ENCODE measurements at places on chromosomes 3 and 15.

- no peak for DNase-seq
These were observed 77.2 kb upstream of the AGBL1 start for GRCh38 chr15:86002444-86002843.

GRCh38 chr15:86316726-86317383 is 237.2 kb downstream of the AGBL1 start:
- no peak for DNase-seq

GRCh38 chr3:124597273-124597672 is 133.0 kb upstream of the UMPS start:
- no peak for DNase-seq

DNA sequence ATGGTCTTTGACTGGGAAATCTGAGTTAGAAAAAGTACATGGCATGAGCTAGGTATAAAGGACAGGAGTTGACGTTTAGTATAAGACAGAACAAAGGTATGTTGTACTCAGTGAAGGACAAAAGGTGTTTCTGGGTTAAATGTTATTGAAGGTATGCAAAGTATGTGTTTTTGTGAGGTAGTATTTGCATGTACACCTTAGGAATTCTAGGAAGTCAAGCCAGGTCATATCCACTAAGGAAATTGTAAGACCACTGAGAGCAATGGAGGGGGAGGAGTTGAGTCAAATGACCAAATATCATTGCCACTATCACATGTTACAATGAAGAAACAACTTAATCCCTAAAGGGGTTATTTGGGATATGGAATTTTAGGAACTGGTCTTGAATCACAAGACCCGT is 24.4 kb upstream of the TGFBR2 start:
- no peak for DNase-seq

GRCh38 chr15:62578546-62578945 is 413.5 kb upstream of the C2CD4B start:
- DNase-seq: no peak

DNA sequence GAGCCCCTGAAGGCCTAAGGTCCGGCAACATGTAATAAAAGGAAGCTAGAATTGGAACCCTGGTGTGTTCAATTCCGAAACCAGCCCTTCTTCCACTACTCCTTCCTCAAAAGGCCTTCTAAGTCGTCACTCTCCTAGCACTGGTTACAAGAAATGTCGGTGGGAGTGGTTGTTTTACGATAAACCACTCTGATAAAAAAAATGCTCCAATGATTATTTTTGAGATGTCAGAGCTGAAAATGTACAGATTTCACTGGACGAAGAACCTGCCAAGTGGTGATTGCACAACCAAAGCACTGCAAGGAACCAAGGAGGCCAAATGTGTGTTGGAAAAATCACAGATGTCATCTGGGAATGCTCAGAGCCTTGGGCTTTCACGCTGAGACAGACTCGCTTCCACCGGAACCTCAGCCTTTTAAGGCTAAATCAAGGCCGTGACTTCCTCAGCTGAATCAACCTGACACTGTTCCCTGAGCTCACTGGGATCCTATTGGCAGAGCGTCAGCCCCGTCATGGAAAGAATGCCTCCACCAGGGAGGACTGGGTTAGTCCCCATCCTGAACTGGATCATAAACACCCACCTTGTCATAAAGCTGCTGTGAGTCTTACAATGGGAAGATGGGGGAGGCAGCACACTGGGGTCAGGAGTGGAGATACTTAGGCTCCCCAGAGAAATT is 108.1 kb upstream of the THBS1 start:
- no peak for DNase-seq

GRCh38 chr15:81809543-81809942 is 236.3 kb downstream of the MEX3B start:
- DNase-seq: no peak

DNA sequence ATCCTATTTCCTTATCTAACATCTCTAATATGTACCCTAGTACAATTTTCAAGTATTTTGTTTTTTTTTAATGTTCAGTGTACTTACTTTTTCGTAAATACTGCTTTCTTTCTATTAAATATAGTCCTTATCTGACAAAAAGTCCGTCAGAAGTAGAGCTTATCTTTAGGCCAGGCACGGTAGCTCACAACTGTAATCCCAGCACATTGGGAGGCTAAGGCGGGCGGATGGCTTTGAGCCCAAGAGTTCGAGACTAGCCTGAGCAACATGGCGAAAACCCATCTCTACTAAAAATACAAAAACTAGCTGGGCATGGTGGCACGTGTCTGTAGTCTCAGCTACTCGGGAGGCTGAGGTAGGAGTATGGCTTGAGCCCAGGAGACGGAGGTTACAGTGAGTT is 41.1 kb downstream of the USP3 start:
- no peak for DNase-seq

DNA sequence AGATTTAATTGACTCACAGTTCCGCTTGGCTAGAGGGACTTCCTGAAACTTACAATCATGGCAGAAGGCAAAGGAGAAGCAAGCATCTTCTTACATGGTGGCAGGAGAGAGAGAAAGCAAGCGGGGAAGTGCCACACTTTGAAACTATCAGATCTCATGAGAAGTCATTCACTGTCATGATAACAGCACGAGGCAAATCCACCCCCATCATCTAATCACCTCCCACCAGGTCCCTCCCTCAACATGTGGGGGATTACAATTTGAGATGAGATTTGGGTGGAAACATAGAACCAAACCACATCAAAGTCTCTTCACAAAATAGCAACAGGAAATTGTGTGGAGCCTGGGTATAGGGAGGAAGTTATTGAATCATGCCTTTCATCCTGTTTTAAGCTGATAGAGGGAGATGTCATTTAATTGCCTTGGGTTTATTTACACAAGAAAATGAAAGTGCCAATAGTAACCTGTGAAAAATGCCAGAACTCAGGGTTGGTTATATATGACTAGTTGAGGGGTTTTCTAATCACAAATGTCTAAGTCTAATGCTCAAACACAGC is 624.8 kb upstream of the LMCD1 start:
- no peak for DNase-seq

DNA sequence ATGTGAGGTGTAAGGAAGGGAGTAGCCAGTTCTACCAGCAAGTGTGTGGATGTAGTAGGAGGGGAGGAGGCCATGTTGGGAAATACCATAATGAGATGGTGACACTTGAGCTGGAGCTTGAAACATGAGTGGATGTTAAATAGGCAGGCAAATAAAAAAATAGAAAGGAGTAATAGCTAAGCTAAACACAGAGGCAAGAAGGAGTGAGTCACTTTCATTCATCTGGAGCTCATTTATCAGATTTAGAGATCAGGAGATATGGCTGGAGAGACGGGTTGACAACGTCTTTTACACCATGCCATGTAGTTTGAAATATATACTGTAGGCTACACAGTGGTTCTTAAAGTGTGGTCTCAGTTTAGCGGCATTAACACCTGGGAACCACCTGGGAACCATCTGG is 390.5 kb downstream of the DIPK2A start:
- no peak for DNase-seq

- DNase-seq: no peak
These were observed 186.1 kb downstream of the TJP1 start for GRCh38 chr15:29636140-29636539.

DNA sequence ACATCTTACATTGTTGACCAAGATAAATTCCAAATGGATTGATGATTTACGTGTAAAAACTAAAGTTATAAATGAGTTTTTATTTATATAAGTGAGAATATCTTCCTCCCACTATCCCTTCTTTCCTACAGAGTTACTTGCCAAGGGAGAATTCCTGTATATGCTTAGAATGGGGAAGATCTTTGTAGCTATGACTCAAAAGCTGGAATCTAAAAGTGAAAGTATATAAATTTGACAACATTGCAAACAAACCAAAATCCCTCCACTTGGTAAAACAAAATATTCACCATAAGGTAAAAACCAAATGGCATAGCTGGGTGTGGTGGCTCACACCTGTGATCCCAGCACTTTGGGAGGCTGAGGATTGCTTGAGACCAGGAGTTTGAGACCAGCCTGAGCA is 52.7 kb upstream of the GCNT3 start:
- no peak for DNase-seq

DNA sequence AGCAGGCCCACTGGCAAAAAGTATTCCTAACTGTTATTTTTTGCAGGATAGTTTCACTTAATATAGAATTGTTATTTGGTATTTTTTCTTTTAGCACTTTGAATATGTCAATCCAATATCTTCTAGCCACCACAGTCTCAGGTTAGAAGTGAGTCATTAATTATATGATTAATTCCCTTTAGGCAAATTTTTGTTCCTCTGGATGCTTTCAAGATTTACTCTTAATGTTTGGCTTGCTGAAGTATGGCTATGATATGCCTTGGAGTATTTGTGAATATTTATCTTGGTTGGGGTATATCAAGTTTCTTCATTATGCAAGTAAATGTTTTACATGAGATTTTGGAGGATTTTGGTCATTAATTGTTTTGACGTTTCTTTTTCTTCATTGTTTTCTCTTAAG is 152.1 kb upstream of the ALCAM start:
- DNase-seq: no peak

GRCh38 chr3:74089814-74090213 is 465.1 kb upstream of the PDZRN3 start:
- DNase-seq: no peak

- no peak for DNase-seq
These were observed at the start of gene WDR49 for GRCh38 chr3:167653760-167654159. Gene WDR49 (minus strand): TSS chr3:167653942. CDS start chr3:167653425, 517 bp downstream.

GRCh38 chr3:128482666-128483656 is 10.0 kb downstream of the GATA2 start:
- no peak for DNase-seq

DNA sequence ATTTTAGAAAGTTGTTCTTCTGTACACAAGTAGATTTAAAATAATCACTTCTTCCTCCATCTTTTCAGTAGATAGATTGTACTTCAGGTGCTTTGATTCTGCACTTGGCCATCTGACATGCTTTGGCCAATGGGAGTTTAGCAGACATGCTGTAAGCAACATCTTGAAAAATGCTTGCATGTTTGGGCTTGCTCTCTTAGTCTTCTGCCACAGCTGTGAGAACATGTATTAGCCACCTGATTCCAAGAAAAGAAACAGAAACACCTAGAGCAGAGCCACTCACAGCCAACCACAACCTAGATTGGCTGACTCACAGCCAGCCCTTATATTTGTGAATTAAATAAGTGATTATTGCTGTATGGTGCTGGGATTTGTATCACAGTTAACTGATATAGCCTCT is 70.2 kb upstream of the GADL1 start:
- DNase-seq: no peak

DNA sequence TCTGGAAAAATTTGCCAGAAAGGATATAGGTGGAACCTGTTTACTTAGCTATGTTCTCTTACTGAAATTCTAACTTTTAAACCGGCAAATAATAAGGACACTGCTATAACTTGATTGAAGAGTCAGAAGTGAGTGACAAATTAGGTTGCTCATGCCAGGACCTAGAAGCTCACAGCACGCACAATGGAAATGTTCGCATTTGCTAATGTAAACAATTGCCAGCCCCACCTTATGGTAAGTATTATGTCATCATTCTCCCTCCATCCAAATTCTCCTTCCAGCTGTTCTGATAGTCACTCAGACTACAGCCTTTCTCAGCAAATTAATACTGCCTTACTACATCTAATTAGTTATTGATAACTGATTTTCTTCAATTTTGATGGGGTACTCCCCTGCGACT is 4.8 kb upstream of the STXBP5L start:
- no peak for DNase-seq

- no peak for DNase-seq
These were observed 120.6 kb downstream of the CD47 start for GRCh38 chr3:107969994-107970819.

DNA sequence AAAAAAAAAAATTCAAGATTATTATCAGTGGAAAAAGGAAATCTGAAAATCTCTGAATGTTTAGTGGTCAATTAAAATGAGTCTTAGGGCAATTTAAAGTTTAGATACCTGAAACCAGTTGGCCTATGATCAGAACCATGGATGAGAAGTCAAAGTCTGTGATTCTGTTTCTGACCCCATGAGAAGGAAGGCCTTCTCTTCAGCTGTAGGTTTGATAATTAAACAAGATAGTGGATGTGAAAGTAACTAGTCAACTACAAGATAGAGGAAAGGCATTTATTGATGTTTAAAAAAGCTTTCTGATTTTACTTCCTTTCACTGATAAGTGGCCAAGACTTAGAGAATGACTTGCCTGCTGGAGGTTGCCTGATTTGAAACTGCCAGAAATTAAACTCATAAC is 8.7 kb downstream of the PLS1 start:
- no peak for DNase-seq

- no peak for DNase-seq
These were observed 94.3 kb upstream of the C3orf80 start for GRCh38 chr3:160130950-160131349.

- no peak for DNase-seq
These were observed 78.7 kb downstream of the TMEM266 start for GRCh38 chr15:76138436-76138835.

- no peak for DNase-seq
These were observed 209.2 kb downstream of the NSUN3 start for GRCh38 chr3:94272016-94272415.

DNA sequence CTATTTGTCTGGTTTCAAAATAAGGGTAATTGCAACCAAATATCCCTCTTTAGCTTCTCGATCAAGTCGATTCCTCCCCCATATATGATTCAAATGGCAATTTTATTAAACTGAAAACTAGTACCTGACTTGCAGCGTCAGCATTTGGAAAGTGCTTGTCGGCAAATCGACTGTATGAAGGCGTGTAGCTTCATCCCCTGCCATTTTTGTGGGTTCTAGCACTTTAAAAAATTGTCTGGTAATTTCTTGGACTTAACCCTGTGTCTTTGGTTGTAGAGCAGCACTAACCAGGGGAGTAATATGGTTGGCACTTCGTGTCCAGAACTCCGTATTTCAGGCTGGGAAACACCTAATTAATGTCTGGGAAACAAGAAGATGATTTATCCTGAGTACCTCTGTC is 573 bp downstream of the MME start:
- no peak for DNase-seq

- no peak for DNase-seq
These were observed 121.4 kb downstream of the KLHL25 start for GRCh38 chr15:85673326-85673725.

- DNase-seq: no peak
These were observed 53.0 kb upstream of the SEC22A start for GRCh38 chr3:123148772-123149171.

- DNase-seq: no peak
These were observed 2.8 kb downstream of the TMEM115 start for GRCh38 chr3:50356553-50356952.

GRCh38 chr3:159821736-159822135 is 166.9 kb upstream of the IL12A start:
- no peak for DNase-seq

DNA sequence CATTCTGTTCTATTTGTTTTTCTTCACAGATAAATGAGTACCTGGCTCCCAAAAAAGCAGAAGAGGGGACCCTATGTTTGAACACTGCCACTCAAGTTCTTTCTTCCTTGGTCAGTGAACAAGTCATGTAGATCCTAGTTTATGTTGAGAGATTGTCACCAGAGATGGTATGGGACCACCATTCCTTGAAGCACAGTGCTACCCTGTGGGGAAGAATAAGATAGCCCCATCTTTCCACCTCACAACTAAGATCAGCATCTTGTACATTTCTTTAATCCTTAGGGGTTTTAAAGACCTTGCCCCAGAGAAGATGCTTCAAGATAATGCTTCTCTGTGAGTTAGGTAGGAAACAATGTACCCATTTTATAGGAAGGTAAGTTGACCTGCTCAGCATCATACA is 233.5 kb upstream of the WNT5A start:
- DNase-seq: no peak

GRCh38 chr3:190863119-190863465 is 598 bp upstream of the GMNC start:
- no peak for DNase-seq

Data from hypothalamus (tissue), 51 donors.